Common myeloid progenitor, CD34-positive (primary cell): ENCODE measurements at places on chromosomes 2 and 18.

DNA sequence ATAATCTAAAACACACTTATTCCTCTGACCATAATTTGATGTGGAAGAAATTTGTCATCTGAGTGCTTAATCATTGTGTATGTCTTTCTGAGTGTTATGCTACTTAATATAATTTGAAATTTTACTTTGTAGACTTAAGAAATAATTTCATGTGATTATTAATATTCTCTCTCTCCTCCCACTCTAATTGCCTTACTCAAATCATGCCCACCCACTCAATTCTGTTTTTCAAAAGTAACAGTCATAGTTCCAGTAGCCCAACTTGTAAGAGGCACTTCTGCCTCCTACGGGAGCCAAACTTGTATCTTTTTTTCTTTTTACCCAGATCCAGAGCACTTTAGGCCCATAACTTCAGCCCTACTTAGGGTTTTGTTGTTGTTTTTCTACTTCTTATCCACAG, 18.5 kb upstream of the KYNU start:
- no peak for DNase-seq

- DNase-seq: no peak
Measured at GRCh38 chr2:19673213-19673791, 228.5 kb downstream of the TTC32 start.

- no peak for DNase-seq
Measured at GRCh38 chr18:48724939-48725338, 186.1 kb downstream of the CTIF start.

- peak; percentile 58 for DNase-seq
Measured at GRCh38 chr18:63161761-63162195, 157.8 kb downstream of the BCL2 start.

DNA sequence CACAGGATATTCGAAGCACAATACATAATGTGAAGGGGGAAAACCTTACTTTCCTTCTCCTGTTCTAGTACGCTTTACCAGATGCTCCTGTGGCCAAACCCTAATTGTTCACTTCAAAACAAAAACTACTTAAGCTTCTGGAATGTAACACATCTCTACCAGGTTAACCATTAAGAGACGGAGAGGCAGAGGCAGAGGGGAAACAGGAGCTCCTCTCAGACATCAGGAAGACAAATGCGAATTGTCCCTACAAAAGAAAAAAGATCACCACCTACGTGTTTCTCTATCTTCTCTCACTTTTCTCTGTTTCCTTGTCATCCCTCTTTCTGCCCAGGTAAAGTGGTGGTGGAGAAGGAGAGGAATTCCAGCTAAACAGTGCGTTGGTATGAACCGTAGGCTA, 266.8 kb downstream of the NRXN1 start:
- DNase-seq: no peak

DNA sequence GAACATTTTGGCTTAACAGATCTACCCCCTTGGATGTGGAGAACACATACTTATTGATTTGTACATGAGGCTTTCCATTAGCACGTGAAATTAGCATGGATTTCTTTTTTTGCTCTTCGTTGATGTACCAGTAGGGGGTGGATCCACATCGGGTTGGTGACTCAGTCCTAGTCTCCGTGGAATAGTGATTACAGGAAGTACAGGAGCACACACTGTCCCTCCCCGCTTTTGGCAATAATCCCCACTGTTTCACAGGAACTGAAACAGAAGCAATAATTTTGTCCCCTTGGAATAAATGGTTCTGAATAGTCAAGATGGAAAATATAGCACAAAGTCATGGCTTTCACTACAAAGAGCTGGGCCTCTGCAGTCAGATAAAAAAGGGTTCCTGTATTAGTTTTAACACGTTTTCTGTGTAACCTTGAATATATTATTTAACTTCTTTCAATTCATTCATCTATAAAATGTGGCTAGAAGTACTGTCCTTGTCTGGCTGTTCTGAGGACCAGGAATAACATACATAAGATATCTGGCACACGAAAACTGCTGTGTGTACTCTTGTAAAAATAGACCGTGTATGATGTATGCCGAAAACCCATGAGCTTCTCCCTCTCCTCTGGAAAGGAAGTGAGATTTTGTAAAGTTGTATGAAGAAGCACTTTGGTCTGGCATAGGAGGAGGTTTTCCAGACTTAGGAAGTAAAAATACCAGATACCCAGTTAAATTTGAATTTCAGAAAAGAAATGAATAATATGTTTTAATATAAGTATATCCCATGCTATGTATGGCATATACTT, 229.2 kb downstream of the GALR1 start:
- no peak for DNase-seq

DNA sequence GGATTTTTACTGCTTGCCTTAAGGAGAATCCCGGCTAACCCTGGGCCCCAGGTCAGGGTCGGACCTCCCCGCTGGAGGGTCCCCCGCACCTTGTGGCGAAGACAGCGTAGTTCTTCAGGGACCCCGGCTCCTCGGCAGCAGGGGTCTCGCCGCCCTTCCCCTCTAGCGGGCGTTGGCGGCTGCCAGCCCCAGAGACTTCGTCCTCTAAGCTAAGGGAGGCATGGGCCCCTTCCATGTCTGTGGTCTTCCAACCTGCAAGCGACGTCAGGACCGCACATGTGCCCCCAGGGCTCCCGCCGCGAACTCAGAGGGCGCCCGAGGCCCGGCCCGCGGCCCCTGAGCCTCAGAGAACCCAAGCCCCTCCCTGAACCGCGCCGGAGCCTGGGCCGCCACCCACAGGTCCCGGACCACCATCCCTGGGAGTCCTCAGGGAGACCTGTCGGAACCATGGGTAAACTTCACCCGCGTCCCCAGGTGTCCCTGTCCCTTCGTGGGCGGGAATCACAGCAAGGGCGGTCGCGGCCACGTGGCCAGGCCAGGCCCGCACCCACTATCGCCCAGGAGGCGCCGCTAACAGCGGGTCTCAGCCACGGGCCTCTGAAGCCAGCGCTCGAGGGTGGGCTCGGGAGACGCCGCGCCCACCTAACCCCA, 562 bp downstream of the ANKMY1 start:
- no peak for DNase-seq

DNA sequence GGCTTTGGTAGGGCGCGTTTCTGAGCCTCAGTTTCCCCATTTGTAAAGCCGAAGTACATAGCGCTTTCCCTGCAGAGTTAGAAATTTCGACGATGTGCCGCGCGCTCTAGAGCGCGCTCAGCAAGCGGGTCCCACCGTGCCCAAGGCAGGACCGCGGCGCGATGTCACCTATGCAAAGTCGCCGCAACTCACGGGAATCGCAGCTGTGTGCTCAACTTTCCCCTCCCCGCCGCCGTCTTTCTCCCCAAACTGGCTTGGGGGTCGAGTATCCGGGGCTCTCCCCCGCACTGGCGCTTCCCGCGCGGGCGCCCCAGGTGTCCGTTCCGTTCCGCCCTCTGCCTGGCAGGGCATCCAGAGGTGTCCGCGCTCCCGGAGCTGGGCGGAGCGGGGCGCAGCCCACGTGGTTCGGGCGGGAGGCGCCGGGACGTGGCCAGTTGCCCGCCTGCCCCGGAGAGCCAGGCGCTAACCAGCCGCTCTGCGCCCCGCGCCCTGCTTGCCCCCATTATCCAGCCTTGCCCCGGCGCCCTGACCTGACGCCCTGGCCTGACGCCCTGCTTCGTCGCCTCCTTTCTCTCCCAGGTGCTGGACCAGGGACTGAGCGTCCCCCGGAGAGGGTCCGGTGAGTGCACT, at the start of gene MLPH:
Gene MLPH (plus strand): TSS at position 433 of the 630 bp plus-strand sequence. CDS start 6,176 bp downstream, outside the sequence.
- DNase-seq: no peak
